Stimulated activated naive CD8-positive, alpha-beta T cell treated with anti-CD3 and anti-CD28 coated beads, Interleukin-15, amount 100 ng/mL, for 72 hours (primary cell): ENCODE measurements at places on chromosomes 1 and 21.

GRCh38 chr1:29855561-29856160 is 619.3 kb downstream of the PTPRU start:
- DNase-seq: no peak

- DNase-seq: no peak
Observed at GRCh38 chr1:26016258-26016952, 5.2 kb upstream of the EXTL1 start.

GRCh38 chr1:87318806-87319205 is 9.9 kb upstream of the LMO4 start:
- no peak for DNase-seq

DNA sequence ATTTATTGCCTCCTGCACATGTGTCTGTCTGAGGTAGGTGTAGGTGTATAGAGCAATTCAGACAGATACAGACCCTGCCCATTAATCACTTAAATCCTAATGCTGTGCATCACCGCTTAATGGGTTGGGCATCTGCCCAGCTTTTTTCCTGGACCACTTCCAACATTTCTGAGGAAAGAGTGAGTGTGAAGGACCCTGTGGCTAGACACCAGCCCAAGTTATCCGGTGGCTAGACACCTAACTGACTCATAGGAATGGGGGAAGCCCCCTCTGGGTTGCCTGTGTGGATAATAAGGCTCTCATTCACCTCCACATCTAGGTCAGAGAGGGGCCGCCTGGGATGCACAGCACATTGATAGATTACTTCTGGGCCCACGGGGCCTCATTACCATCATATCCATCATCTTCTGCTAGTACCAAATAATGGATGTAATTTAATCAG is 121.1 kb upstream of the RAVER2 start:
- peak; percentile 7 for DNase-seq

DNA sequence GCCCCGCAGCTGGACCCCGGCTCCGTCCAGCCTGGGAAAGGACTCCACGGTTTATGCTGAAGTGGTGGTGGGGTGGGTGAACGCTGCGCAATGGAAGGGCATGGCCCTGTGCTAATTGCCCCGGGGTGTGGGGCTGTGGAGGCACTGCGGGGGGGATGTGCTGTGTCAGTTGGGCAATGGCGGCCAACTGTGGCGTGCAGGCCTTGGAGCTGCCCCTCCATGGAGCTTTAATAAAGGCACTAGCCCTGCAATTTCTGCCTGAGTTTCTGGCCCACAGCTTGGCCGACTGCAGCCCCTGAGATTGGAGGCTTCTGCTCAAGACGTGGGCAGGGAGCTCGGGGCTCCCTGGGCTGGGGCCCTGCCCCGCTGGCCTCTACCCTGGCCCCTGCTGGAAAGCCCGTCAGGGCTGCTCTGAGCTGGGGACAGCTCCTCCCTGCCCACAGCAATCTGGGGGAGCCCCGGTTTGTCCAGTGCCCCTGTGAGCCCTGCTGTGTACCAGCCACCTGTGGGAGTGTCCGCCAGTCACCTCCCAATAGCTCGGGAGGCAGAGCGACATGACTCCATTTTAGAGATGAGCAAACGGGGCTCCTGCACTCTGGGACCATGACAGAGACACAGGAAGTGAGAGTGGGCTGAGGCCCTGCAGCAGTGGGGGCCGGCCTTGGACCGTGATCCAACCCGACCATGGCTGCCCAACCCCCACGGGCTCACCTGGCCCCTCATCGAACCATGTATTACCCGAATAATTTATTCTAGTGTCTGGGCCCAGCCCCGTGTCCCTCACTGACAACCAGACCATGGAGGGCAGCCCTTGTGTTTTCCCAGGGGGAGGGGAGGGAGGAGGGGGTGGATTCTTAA is 8.7 kb upstream of the TNFRSF14 start:
- peak; percentile 83 for DNase-seq
